CD4-positive, alpha-beta T cell treated with Interleukin-17A for 4 hours (primary cell): ENCODE measurements at places on chromosomes 13 and 19.

DNA sequence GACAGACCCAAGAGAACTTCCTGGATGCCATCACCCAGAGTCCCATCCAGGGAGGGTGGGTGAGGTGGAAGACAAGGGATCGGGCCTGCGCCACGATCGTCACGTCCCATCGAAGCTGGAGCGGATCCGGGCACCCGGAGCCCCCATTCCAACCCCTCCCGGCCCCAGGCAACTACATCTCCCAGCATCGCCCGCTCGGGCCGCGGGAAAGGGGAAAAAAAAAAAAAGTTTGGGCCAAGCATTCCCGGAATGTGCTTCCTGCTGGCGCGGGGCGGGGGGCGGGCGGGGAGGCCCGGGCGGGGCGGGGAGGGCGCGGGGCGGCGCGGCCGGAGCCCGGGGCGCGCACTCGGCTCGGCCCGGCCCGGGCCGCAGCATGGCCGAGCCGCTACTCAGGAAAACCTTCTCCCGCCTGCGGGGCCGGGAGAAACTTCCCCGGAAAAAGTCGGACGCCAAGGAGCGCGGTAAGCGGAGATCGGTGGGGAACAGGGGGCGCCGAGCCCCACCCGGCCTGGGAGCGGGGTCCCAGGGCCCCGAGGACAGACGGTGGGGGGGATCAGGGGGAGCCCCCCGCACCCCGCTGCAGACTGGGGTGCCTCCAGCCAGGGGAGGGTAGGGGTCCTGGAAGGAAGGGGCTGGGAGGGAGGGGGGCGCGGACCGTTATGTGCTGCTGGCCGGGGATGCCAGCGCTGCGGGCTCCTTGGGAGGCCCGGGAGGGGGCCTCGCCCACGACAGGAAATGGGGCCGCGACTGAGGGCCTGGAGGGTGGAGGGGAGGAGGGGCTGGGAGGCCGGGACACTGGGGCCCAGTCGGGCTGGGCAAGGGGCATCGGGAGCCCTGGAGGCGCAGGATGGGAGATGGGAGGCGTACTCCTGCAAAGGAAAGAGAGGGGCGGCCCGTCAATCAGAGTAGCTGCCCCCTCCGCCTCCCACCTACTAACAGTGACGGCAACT is at the start of gene SYDE1:
Gene SYDE1, plus strand, starts transcription at position 341 of the 950 bp plus-strand sequence. Its CDS starts 33 bp downstream, at position 374.
- peak; percentile 35 for DNase-seq

- DNase-seq, result no peak
Measured at GRCh38 chr19:30288911-30289310, 83.3 kb upstream of the ZNF536 start.

- no peak for DNase-seq
Measured at GRCh38 chr13:102774591-102775520, 1.3 kb upstream of the TEX30 start.

- DNase-seq, result no peak
Measured at GRCh38 chr13:93562676-93563075, 336.1 kb downstream of the GPC6 start.

DNA sequence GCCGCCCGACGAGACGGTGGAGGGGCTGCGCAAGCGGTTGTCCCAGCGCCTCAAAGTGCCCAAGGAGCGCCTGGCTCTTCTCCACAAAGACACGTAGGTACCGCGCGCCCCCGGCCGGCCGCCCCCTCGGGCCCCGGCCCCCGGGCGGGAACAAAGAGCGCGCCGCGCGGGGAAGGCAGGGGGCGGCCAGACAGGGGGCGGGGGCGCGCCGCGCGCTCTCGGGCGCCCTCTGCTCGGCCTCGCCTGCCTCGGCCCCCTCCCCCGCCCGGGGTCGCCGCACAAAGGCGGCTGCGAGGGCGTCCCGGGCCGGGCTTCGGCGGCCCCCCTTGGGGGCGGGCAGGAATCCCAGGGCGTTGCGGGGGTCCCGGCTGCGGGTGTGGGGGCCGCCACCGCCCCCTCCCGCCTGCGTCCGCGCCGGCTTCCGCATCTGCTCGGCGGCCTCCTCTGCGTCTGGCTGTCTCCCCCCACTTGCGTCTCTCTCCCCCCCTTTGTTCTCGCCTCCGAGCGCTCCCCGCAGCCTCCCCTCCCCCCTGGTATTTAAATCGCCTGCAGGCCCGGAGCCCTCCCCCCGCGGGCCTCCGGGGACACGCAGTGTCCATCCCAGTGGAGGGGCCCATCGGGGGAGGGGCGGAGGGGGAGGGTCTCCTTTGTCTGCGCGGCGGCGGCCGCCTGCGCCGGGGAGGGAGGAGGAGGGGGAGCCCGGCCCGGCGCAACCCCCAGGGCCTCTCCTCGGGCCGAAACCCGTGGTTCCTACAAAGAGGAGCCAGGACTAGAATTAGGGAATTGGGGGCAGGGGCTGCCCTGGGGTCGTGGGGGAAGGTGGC is 2.3 kb downstream of the MIDN start:
- peak; percentile 77 for DNase-seq

- no peak for DNase-seq
Measured at GRCh38 chr13:40528881-40529280, 137.6 kb downstream of the FOXO1 start.

DNA sequence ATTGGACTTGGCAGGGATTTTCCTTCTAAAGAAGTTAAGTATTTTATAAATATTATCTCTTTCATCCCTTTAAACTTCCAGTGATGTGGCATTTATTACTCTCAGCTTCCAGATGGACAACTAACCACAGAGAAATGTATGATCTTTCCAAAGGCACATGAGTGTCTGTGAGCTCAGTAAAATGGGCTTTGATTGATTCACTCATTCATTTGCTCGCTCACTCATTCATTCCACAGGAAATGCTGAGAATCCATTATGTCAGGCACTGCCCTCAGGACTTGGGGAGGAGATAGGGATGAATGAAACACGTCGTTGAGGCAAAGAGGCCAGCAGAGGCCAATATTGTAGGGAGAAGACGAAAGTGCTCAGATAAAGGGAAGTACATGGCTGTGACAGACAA is 359.3 kb downstream of the EFNB2 start:
- no peak for DNase-seq

DNA sequence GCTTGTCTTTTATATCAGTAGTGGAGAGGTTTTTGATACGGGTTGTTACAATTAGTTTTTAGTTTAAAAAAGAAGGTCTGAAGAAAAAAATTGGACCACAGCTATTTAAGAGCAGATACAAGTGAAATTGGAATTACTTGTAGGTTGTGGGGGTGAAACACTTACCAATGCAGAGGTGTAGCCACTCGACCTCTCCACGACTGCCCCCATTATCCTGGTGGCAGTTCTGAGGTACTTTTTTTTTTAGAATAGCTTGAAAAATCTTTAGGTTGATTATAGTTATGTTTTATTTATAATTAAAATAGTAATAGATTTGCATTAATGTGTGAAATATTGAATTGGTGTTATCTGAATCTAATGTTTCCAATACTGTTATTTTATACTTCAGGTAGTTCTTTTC is 60.7 kb downstream of the PAN3 start:
- no peak for DNase-seq

DNA sequence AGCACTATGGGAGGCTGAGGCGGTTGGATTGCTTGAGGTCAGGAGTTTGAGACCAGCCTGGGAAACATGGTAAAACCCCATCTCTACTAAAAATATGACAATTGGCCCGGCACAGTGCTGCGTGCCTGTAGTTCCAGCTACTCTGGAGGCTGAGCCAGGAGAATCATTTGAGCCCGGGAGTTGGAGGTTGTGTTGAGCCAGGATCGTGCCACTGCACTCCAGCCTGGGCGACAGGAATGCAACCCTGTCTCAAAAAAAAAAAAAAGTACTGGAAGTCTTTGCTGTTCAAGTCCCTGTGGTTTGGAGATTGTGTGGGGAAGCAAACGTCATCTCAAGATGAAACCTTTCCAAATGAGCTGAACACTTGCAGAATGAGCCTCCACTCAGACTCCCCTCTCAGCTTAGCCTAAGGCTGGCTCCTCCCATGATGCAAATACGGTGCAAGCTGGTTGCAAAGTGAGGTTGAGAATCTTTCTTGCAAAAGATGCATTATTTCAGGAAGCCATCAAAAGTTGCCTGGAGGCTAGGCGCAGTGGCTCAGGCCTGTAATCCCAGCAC is 46.2 kb downstream of the MYO9B start:
- no peak for DNase-seq
